AG20443 (cell line): ENCODE measurements at places on chromosomes 3 and 15.

DNA sequence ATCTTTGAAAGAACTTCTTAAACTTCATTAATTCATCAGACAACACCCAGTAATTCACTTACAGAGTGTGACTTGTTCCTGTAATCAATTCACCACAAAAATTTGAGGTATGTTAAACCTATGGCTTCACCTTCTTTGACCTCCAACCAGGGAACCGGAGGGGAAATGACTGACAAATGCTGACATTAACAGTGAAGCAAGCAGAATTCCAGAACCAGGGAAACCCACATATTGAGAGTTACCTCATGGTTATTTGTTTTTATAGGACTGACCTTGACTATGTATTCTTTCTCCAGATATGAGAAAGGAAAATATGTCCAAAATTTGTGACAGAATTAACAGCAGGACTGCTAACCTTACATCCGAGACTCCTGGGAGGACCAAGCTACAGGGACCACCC is 2.7 kb downstream of the P3H2 start:
- no peak for DNase-seq

- DNase-seq = no peak
These were observed 165.0 kb upstream of the SUCLG2 start for GRCh38 chr3:67819447-67819846.

- no peak for DNase-seq
These were observed 14.8 kb upstream of the TMOD3 start for GRCh38 chr15:51814606-51815005.

DNA sequence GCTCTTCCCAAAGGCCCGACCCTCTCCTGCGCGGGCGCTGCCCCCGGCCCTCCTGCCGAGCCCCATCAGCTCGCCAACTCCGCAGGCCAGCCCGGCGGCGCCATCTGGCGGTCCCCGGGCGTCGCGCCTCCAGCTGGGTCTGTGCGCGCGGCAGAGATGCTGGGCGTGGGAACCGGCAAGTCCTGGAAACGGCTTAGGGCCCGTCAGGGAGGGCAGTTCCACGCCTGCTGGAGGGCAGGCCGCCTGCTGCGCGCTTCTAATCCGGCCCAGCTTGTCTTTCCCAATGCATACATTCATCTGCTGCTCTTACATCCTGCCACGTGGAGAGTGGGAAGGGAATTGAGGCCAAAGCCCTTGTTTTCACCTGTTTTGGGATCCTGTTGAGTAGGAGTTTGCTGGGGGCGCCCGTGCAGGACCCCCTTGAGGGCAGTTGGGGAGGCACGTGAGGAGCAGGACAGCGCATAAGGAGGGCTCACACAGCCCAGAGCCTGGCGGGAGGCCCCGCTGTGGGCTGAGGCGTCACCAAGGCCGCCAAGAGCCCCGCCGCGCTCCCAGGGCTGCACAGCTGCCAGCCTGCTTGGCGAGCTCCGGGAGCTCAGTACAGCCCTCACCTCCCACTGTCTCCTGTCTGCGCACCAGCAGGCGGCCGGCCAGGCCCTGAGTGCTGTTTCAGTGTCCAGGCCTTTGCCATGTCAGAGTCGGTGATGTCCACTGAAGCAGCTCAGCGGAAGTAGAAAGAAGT is 165.6 kb downstream of the NSMCE3 start:
- peak; percentile 92 for DNase-seq

- DNase-seq = peak; percentile 80
These were observed 20.6 kb downstream of the SMAD3 start for GRCh38 chr15:67085818-67086636.

GRCh38 chr15:92142242-92143232 is 251.1 kb upstream of the ST8SIA2 start:
- DNase-seq = no peak

DNA sequence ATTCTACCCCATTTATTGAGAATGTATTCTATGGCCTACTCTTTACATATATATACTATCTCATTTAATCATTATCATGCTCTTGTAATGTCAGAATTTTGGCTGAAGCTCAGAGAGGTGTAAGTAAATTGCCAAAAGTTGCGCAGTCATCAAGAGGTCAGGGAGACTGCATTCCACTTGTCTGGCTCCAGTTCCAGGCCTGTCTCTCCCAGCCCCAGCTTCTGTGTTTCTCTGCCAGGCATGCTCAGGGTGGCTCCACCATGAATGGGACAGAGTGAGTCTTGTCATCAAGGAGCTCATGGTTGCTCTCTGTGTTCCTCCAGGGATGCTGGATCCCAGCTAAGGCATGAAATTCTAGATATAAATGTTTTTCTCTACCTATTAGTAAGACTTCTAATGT is 635.1 kb upstream of the MDFIC2 start:
- no peak for DNase-seq

- no peak for DNase-seq
These were observed 82.1 kb upstream of the MELTF start for GRCh38 chr3:197111685-197112084.

DNA sequence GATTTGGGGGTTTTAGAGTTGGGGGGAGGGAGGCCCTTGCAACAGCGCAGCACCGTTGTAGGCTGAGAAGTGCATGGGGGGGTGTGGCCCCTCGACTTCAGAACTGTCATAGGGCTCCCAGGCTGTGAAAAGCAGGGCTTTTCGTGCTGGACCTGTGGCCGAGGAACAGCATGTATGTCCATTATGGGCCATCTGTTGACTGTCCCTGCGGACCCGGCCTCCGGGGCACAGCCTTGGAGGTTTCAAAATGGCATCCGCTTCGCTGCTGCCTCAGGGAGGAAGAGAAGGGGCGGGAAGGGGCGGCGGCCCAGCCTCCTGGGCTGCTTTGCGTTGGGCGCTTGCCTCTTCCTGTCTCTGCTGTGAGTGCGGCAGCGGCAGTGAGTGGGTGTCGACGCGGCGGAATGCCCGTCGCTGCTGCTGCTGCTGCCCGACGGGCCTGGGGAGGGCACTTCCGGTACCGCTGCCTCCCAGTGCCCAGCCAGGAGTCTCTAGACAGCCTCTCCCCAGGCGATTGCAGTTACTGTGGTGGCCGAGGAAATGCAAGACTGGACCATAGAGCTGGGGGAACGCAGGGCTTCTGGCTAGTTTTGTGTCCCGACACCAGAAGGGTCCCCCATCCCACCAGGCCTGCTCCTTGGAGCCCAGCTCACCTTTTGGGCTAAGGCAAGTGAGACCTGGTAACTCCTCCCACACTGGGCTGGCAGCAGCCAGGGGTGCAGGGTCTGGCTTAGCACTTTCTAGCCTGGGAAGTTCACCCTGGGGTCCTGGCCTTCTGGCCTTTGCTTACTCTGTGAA is 1.9 kb downstream of the GNAI2 start:
- DNase-seq = peak; percentile 84

GRCh38 chr3:14780927-14781507 is 37.7 kb upstream of the FGD5 start:
- DNase-seq = peak; percentile 73

DNA sequence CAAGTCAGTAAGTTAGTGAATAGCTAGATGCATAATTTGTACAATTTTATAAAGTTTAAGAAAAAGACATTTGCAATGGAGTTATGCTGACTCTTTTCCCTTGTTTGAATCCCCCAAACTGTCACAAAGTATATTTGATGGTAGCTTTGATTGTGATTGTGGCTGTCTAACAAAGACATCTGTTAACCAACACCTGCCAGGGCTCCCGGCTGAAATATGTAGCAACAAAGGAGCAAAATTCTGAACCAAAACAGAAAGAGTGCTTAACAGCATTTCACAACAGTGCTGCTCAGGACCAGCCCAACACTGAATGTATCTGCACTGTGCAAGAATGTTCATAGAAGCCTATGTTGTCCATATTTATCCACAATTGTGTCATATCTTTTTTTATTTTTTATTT is 39.4 kb downstream of the LEO1 start:
- DNase-seq = no peak

GRCh38 chr3:16935781-16936180 is 51.0 kb downstream of the PLCL2 start:
- no peak for DNase-seq

DNA sequence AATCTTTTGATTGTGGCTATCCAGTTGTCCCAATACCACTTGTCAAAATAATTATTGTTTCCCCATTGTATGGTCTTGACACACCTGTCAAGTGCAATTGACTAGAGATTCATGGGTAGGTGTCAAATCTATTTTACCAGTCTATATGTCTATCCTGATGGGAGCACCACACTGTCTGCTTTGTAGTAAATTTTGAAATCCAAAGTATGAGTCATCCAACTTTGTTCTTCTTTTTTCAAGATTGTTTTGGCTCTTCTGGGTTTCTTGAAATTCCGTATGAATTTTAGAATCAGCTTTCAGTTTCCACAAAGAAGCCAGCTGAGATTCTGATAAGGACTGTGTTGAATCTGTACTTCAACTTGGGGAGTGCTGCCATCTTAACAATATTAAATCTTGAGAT is 71.9 kb downstream of the CSNK1G1 start:
- peak; percentile 31 for DNase-seq

DNA sequence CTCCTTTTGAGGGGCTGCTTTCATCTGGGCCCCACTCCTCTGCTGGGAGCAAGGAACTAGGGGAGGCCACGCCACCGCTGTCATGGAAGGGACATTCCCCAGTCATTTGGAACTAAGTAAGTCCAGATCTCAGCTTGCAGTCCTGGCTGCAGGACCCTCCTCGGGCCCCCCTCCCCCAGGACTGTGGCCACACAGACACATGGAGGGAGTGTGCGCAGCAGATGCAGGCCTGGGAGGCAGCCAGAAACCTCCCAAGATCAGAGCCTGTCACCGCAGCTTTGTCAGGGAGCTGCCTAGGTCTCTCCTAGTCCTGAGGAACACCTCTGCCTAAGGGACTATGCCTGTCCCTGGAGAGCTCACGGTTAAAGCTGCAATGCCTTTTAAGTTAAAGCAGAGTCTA is 7.3 kb upstream of the SEMA3F start:
- DNase-seq = peak; percentile 60

- DNase-seq = no peak
These were observed 140.4 kb downstream of the GABRB3 start for GRCh38 chr15:26632500-26632899.

GRCh38 chr15:70376929-70377691 is 279.4 kb upstream of the TLE3 start:
- DNase-seq = peak; percentile 72

DNA sequence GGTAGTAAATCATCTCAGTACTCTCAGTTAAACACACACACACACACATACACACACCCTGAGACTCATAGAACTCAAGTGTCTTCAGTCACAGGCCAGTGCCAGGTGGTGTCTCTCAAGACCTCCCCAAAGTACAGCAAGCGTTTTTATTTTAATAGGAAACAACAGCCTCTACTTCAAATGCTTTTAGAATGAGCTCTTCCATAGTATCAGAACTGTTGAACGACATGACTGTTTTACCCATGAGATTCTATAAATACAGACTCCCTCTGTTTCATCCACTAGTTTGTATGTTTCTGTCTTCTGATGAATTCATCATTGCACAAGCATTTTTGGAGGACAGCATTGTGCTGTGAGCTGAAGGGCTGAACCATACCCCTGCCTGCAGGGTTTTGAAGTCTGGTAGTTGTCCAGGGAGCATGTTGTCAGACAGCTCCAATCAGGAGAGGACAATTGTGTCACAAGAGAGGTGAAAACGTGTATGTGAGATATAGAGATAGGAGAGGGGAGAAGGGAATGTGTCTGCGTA is 201.0 kb upstream of the BCL6 start:
- peak; percentile 69 for DNase-seq

DNA sequence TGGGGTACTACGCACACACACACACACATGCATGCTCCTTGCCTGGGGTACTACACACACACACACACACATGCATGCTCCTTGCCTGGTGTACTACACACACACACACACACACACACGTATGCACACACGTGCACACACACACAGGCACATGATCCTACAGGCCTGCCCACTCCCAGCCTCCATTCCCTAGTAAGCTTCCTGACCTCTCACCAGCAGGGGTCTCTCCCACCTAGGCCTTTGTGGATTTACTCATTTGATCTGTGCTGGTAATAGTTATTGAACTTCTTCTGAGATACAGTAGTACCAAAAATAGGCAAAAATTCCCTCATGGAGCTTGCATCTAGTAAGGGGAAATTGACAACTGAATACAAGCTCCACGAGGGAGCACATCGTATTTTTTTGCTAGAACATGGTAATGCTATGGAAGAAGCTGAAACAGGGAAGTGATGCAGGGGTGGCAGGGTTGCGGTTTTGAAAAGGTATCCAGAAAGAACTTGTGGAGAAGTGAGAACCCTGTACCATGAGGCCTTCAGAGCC is 19.1 kb downstream of the TTC21A start:
- DNase-seq = peak; percentile 54

GRCh38 chr3:148854061-148854460 is 11.0 kb upstream of the CPA3 start:
- no peak for DNase-seq

- no peak for DNase-seq
These were observed 47.0 kb upstream of the SYNM start for GRCh38 chr15:99057697-99058420.

- peak; percentile 69 for DNase-seq
These were observed at the start of gene DLEC1 for GRCh38 chr3:38039101-38039898. DLEC1 (plus strand) TSS chr3:38039208; CDS start chr3:38039226, 18 bp downstream.

GRCh38 chr15:59966262-59966661 is 37.8 kb upstream of the FOXB1 start:
- DNase-seq = no peak

GRCh38 chr3:193465992-193466608 is 87.5 kb upstream of the ATP13A5 start:
- DNase-seq = no peak

DNA sequence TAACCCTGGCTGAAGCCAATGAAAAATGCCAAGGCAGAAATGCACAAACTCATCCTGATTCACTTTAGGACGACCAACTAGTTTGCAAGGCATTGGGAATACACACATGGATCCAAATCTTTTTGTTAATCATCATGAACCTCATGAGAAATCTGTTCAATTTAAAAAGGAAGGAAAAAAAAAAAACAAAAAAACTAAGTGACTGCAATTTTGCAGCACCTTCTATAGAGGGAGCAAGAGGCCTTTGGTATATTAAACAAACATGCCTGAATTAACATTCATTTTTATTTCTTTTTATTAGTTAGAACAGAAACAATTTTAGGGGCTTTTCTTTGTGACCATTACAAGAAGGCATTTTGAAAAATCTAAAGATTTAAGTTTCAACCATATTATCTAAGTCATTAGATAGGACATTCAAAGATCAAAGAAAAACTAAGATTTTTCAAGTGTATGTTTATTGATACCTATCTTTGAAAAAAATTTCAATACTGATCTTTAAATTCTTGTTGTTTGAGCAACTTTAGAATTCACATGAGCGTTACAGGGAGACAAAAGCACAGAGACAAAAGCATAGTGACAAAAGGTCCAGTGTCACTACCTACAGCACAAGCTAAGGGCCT is 182.4 kb downstream of the CBLB start:
- DNase-seq = peak; percentile 45

DNA sequence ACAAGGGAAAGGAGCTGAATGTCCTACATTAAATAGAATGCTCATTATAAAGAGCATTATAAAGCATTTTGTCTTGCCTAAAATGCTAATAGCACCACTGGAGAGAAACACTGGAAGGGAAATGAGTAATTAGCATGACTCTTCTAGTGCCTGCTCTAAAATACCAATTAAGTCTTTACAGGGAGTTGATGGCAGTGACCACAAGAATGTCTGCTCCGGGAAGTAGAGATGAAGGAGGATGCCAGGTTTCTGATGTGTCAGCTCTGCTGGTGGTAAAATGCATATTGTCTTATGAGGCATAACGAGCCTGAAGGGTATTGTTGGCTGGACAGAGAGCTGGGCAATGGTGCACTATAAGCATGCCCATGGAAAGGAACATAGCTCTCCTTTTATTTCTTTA is 49.5 kb downstream of the MYLK start:
- DNase-seq = peak; percentile 75
